ENCODE measurements at places on chromosomes 3 and 15.

- DNase-seq, result no peak
Measured at GRCh38 chr3:57409471-57409870, 117.0 kb upstream of the ASB14 start.

DNA sequence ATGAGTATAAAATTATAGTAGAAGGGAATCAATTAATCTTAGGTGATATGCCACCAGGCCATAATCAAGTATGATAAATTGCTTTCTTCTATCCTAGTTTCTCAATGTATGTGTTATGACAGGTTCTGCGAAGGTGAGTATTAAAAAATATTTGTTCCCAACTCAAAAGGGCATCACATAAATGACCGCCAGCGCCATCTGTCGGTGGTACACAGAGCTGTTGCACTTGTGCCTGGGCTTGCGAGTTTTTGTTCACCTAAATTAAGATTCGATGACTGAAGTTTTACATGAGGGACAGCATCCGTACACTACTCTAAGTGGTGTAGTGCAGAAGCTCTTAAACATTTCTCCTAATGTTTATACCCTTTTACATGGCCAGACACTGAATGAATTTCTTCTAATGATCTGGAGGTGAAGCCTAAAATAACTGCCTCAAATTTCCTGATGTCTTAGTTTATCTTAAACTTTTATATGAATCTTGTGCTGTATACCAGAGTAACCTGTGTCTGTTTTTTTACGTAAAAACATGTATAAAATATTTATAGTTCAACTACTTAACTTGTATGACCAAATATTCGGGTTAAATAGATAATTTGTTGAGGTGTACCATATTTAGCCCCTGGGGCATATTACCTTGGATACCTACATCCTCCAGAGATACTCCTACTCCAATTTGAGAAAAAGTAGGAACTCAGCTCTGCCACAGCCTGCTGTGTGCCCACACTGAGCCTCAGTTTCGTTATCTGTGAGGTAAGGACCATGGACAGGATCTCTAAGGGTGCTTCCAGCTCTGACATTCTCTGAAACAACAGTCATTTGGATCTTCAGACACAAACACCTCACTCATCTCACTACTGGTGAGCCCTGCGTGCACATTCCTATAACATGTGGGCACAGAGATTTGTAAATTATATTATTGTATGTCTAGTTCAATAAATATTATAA, 365.6 kb downstream of the MAGI1 start:
- peak; percentile 43 for DNase-seq

DNA sequence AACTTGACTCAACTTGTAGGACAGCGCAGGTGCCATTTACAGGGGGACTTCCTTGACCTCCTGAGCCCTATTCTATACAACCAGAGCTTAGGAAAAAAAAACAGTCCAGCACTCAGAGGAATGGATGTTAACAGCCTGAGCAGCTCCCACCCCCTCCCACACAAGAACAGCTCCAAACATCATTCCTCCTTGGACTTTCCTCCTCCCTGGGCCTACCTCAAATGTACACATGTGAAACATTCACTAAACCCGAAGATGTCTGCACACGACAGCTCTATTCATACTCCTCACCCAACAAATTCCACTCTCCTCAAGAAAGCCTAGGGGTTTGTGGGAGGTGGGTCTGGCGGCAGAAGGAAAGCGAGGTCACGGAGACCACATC, 503 bp upstream of the ATRIP start:
- no peak for DNase-seq

GRCh38 chr3:170745211-170745718, 124.7 kb downstream of the RPL22L1 start:
- no peak for DNase-seq

GRCh38 chr3:183161552-183162336, 790 bp downstream of the LAMP3 start:
- peak; percentile 5 for DNase-seq

DNA sequence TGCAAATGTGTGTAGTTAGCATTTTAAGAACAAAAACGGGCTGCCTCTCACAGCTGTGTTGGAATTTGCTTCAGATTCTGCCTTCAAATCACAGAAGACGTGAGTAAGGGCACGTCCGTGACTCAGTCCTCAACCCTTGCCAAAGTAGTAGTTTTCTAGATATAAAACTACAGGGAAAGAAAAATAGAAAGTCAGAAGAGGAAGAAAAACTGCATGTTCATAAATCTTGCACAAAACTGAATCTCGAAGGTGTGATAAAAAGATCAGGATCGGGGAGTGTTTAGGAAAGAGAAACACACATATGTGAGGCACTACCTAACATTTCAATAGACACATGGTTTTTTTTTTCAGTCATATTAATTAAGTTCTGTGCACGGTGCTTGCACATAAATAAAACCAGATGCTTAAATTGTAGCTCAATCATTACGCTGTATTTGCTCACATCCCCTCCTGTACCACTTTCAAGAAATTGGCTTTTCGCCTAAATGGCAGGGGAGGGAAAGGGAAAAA, 71.7 kb downstream of the P3H2 start:
- DNase-seq, result no peak

DNA sequence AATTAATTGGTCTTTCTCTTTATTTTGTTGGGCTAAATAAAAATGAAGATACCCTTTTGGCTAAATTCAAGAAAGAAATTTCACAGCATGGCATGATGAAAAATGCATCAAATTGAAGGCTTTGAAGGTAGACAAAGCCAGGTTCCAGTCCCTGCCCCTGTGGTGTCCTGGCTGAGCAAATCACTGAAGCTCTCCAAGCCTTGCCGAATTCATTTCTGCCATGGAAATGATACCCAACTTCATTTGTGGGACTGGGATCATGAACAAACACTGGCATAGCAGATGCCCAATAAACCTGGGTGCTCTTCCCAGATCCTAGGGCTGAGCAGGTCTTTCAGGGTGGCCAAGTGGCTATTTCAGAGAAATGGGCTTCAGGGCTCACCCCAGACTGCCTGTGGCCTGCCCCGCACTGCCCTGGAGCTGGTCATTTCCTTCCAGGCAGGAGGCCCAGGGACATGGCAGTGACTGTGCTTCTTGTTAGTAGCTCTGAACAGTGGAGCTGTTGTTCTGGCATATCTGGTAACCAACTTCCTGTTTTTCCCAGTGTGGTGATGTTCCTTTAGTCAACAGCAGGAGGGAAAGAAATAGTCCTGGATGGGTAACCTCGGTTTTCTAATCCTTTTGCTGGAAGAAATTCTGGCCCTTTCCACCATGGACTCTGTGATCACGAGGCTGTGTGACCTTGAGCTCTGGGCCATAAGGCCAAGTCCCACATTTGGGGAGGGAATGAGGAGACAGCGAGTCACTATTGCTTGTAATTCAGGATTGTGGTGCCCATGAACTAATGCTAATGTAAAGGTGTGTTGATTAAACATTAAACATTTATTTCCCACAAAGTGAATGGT, 47.6 kb downstream of the CTDSPL start:
- peak; percentile 25 for DNase-seq

DNA sequence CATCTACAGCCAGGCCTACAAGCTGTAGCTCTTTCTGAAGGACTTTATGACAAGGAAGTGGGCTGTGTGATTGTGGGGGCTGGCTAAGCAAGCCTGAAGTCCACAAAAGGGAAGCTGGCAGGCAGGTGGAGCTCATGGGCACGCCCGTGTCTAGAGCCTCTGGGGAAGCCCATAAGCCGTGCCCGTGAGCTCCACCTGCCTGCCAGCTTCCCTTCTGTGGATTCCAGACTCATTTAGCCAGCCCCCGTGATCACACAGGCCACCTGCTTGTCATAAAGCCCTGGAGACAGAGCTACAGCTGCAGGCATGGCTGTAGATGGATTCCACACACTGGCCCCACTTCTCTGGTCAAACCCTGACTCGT, 15.2 kb downstream of the EFCC1 start:
- peak; percentile 89 for DNase-seq

DNA sequence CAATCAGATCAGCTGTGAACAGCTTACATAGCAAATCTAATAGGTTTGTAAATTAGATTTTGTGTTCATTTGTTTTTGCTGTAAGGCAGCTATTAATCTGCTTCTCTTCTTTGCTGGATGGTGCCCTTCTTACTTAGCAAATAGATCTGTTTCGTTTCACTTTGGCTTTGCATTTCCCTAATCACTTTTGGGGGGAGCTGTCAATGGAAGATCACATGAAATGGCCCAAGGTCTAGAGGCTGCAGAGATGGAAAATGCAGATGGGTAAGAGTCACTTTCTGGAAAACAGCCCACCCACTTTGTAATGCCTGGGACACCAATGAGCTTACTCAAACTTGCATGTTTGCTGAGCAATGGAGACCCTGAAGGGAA, 36.4 kb downstream of the ST8SIA2 start:
- no peak for DNase-seq

DNA sequence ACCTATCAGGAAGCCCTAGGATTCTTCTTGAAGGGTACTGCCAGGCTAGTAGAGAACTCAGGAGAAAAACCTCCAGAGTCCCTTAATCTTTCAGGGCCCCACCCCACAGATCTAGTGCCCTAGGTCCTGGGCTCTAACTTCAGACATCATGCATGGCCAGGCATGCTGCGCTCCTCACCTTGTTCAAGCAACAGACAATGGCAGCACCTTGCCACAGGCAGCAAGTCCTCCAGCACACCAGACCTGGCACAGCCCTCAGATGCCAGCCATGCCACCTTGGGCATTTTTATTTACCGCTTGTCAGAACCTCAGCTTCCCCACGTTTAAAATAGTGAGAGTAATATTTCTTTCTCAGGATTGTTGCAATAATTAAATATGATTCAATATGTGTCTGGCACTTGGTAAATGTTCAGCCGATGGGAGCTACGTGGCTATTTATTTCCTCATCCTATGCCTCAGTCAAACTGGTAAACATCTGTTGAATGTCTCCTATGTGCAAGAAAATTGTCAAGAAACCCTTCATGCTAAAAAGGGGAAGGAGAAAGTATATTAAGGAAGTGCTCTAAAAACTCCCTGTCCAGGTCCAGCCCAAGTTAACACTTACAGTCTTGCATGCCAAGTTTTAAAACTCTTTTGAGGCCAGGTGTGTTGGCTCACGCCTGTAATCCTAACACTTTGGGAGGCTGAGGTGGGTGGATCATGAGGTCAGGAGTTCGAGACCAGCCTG, 14.5 kb upstream of the CCR1 start:
- no peak for DNase-seq

DNA sequence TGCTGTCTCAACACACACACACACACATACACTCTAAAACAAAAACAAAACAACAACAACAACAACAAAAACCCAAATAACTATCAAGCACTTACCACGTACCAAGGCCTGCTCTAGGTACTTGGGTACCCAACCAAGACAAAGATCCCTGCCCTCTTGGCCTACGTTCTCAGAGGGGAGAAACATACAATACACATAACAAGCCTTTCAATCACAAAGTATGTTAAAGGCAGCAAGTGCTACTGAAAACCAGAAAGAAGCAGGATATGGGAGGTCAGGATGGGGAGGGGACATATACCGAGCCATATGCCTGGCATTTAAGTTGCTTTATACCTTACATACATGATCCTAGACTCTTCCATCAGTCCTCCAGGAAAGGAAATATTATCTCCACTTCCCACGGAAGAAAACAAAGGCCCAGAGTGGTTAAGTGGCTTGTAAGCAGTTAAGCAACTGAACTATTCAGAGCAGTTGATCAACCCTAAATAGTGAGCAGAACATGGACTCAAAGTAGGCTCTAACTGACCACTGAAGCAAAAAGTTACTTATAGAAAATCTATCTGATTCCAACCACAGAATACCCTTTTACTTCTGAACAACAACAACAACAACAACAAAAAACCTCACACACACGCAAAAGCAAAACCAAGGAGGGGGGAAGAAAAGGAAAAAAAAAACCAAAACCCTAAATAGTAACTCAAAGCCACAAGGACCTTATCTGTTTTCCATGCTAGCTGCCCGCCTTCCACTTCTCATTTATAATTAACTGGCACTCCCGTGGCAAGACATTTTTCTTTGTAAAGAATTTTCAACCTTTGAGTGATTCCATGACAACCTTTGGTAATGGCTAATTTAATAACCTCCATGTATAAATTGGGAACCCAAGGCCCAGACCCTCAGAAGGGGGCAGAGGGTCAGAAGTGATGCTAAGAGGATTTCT, 21.0 kb downstream of the PRICKLE2 start:
- DNase-seq, result no peak

GRCh38 chr3:48684480-48685143, 1.1 kb downstream of the NCKIPSD start:
- peak; percentile 13 for DNase-seq

DNA sequence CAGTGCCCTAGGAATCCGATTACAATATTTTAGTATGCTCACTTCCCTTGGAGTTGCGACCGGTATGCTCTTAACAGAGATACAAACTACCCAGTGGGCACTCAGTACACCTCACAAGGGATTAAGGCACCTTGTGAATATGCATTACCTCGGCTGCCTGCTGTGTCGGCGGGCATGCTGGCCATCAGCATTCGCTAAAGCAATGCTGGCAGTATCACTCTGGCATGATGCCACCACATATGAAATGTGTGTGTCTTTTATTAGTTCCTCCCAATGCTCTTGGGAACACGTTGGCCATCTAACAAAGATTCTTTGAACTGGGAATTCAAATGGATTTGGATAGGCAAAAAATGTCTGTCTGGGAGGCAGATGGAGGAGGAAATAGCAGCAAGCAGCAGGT, 67.4 kb upstream of the FOXB1 start:
- DNase-seq, result no peak

DNA sequence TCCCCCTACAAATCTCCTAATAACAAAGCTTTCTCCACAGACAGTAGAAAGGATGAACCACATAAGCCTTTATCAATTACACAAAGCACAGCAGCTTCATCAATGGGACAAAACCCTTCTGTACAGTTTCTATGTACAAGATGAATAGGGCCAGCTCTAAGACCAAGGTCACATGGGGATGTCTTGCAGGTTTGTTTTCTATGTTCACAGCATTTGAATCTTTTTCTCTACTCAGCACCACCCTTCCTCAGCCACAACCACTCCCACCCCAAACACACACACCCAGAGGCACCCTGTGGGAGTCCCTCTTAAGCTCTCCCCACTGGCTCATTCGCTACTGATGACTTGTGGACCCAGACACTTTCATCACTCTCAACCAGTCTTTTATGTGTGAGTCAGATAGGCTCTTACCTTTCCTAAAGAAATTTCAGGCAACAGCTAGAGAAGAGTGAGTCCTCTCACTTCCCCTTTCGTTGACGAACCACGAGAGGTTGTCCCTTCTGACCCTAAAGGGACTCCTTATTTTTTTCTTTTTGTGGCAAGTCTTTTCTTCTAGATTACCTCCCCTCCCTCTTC, 57.9 kb downstream of the ARHGAP31 start:
- no peak for DNase-seq

- DNase-seq, result no peak
Measured at GRCh38 chr3:48226939-48227338, 3.6 kb downstream of the CAMP start.

GRCh38 chr15:57352535-57353316, 23.6 kb upstream of the CGNL1 start:
- DNase-seq, result no peak

DNA sequence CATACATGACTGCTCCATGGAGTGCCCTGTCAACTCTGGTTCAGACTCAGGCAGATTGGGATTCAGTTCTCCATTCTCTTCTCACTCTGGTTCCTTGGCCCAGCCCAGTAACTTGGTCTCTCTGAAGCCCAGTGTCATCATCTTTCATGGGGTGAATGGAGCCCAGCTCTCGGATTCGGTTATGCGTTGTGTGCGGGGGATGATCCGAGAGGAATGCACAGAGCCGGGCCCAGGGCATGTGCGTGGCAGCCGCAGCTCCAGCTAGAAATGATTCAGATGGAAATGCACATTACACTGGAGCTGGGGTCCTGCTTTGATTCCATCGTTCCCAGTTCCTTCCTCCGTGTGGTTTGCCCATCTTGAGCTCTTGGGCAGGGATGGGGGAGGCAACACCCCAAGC, 189.4 kb downstream of the FEZF2 start:
- DNase-seq, result no peak

GRCh38 chr15:84842781-84843180, 25.6 kb downstream of the ALPK3 start:
- DNase-seq, result no peak

Measured in HT-29 (cell line).